ENCODE measurements at places on chromosomes 11 and 22.

GRCh38 chr11:14813516-14813915 is 78.5 kb downstream of the CYP2R1 start:
- no peak for DNase-seq

DNA sequence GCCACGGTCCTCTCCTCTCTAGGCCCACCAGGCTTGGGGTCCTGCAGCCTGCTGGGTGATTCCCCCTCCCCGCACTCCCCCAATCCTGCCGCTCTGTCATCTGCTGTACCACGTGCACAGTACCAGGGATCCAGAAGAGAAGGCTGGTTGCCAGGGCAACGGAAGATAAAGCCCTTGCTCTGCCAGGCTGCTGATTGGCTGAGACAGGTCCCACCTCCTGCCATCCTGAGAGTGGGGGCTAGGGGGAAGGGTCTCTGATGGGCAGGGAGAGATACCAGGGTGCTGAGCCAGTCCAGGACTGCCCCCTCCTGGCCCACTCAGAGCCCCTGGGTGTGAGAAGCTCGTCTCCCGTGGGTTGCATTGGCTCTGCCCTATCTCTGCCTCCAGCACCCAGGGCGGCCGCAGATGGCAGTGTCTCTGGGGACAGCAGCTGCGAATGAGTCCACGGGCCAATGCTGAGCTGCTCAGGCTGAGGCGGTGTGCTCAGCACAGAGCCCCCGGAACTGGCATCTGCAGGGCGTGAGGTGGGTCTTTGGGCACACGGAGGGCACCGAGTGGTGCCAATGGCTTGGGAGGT is at the start of gene SMIM45:
Gene SMIM45, plus strand, starts transcription at position 253 of the 577 bp plus-strand sequence.
- DNase-seq, result no peak

GRCh38 chr22:38868886-38869381 is 3.1 kb downstream of the CBX6 start:
- peak; percentile 74 for DNase-seq

- no peak for DNase-seq
These were observed 18.2 kb upstream of the GRK2 start for GRCh38 chr11:67247946-67248550.

- no peak for DNase-seq
These were observed 35.0 kb downstream of the RASSF10 start for GRCh38 chr11:13043912-13044628.

GRCh38 chr11:17224727-17225126 is 16.9 kb upstream of the PIK3C2A start:
- no peak for DNase-seq

- no peak for DNase-seq
These were observed 761.1 kb upstream of the ARHGAP42 start for GRCh38 chr11:99925968-99926367.

DNA sequence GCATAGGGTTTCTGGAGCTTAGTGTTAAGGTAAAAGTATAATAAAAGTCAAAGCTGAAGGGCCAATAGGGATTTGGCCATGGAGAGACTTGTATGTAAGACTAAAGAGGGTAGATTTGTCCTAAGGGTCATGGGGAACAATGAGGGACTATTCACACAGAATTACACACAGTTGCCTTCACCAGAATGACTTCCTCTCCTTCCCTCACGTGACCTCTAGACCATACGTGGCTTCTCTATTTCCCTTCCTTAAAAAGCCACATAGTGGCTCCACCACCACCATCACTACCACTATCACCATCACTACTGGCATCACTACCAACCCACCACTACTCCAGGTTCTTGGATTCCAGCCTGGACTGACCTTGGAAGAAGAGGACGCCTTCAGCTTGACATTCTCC is 2.8 kb downstream of the HPX start:
- no peak for DNase-seq

GRCh38 chr11:30310623-30311022 is 12.3 kb upstream of the ARL14EP start:
- DNase-seq, result no peak

DNA sequence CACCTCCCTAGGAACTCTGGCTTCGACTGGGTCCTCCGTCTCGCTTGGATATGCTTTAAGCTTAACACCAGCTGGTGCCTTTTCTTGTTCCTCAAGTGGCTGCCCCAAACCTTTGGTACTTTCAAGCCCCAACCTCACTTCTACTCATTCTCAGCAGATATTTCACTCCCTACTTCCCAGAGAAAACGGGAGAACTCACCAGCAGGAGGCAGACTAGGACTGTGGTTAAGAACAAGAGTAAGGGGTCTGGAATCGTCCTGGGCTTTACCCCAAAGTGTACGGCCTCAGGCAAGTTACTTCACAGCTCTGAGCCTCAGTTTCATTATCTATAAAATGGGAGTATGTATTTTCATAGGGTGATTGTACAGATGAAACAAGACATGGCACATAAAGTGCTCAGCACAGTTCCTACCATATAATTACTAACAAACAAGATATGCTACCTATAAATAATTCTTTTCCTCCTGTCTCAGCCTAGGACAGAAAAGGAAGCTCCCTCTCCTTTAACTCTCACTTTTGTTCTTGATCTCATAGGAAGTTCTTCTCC is 37.8 kb downstream of the PAMR1 start:
- DNase-seq, result peak; percentile 25

Measured in erythroblast (primary cell).